Fibroblast of villous mesenchyme (primary cell): ENCODE measurements at places on chromosomes 12 and 14. TPM values are rescaled to one million over a fixed set of nuclear protein-coding genes. Genes with fewer than 3 reads are reported as not detected.

DNA sequence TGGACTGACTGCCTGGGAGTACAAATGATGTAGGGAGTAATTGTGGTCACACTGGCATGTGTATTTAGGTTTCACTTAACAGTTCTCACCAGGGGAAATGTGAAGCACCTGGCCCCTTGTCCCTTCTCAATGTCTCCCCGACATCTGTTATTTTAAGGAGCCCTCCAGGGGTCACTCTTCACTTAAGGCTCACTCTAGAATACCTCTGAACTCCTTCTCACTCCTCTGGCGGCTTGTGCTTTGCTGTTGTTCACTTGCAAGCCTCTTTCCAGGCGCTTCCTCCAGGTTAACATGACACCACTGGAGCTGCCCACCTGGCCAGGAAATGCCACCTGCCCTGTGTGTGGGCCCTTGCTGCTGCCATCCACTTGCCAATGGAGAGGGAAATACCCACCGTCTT is 56.5 kb upstream of the GZMB start:
- no peak for DNase-seq

- no peak for DNase-seq
Observed at GRCh38 chr14:51962711-51963110, 26.6 kb upstream of the RTRAF start.

- no peak for DNase-seq
Observed at GRCh38 chr14:72594099-72594901, 299.6 kb downstream of the DPF3 start.

DNA sequence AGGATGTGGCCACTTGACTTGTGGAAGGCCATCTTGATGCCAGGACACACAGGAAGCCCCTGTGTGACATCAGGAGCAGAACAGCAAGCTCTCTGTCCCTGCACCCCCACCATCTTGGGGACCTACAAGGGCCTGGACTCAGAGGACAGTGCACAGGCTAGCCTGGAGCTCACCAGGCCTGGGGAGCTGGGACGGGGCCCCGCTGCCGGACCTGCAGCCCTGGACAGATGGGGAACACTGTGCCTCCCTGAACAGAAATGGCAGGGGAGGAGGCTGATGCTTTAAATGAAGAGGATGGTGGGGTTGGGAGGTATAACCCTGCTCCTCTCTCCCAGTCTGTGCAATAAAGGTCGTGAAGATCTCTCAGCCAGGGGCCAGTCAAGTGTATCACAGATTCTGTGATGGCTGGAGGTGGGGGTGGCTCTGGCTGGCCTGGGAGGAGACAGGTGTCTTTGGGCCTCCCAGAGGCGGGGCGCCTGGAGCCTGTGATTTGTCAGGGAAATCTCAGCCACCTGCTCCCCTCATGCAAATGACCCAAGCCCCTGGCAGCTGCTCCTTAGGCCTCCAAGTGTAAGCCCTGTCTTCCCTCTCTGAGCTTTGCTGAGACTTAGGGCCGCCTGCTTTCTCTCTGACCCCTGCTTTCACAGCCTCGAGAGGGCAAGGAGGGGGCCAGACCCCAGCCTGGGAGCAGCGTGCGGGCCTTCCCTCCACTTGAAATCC is 1.1 kb upstream of the GNB3 start:
- no peak for DNase-seq

GRCh38 chr12:30548203-30548602 is 147.5 kb downstream of the IPO8 start:
- DNase-seq, result no peak

GRCh38 chr14:91857614-91858013 is 9.7 kb downstream of the TC2N start:
- DNase-seq, result no peak

- no peak for DNase-seq
Observed at GRCh38 chr12:109010259-109010658, 10.6 kb downstream of the SVOP start.

- DNase-seq, result no peak
Observed at GRCh38 chr14:91295851-91296796, 51.6 kb upstream of the GPR68 start.

DNA sequence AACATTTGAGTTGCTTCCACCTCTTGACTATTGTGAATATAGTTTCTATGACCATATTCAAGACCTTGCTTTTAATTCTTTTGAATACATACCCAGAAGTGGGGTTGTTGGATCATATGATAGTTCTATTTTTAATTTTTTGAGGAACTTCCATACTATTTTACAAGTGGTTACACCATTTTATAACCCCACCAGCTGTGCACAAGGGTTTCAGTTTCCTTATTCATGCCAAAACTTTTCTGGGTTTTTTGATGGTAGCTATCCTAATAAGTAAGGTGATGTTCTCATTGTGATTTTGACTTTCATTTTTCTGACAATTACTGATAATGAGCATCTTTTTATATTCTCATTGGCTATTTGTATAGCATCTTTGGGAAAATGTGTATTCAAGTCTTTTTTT is 109.4 kb upstream of the GARIN2 start:
- DNase-seq, result no peak

GRCh38 chr14:75158843-75159614 is 17.4 kb downstream of the TMED10 start:
- DNase-seq, result no peak

DNA sequence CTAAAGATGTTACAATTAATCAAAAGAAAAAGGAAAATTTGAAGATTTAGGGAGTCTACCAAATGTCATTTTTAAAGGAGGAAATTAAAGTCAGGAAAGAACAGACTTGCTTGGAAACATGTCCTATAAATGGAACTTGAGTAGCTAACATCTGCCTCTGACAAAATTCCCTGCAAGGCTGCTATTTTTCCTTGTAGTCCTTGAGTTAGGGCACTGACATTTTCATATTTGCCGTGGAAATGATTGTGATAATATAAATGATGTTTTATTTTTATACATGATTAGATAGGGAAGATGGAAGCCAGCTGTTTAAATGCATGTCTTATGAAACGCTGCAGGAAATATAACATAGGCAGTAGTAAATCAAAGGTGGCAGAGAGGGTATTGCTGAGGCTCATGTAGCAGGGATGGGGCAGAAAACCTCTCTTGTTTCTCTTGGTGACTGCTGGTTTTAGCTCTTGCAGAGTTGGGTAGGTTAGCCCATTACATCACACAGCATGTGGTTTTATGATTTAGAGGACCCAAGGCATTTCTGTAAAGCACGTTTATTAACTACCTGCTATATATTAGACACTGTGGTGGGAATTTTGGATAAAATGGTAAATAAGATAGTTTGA is 21.7 kb downstream of the NUBPL start:
- peak; percentile 52 for DNase-seq

- peak; percentile 35 for DNase-seq
Observed at GRCh38 chr14:105363847-105364708, 34.3 kb upstream of the TEX22 start.

GRCh38 chr14:56491299-56492285 is 88.0 kb upstream of the TMEM260 start:
- peak; percentile 48 for DNase-seq

Gene SART3
- total RNA-seq, result 41.2 and 59.2 TPM in 2 replicates

Gene DCAF11
- 45.1 and 47.9 TPM in 2 replicates for total RNA-seq

Gene E2F7
- 10.4 and 17.4 TPM in 2 replicates for total RNA-seq

Gene ORAI1
- total RNA-seq, result 9.7 and 12.5 TPM in 2 replicates

Gene BATF
- not detected in 2 replicates for total RNA-seq

Gene PLD4
- total RNA-seq, result under 0.01 TPM in 1 of 2 replicates, not detected in the other

Gene SLC7A8
- total RNA-seq, result 0.86 and 0.97 TPM in 2 replicates

Gene HSPB8
- 11.6 and 22.0 TPM in 2 replicates for total RNA-seq

Gene SOX5
- total RNA-seq, result 13.8 and 16.8 TPM in 2 replicates

Gene TIGAR
- 10.3 and 20.7 TPM in 2 replicates for total RNA-seq

Gene MYF5
- not detected in 2 replicates for total RNA-seq
